ENCODE measurements at places on chromosomes 4 and X. TPM values are rescaled to one million over a fixed set of nuclear protein-coding genes. Genes with fewer than 3 reads are reported as not detected.

The CD38 gene
- 0.19 TPM for total RNA-seq

GRCh38 chrX:107454302-107454701 lies 4.8 kb downstream of the FRMPD3 start:
- peaks cover 42% of the 10 kb centered on the region for H3K27me3 ChIP-seq
- H3K36me3 ChIP-seq: no peaks in the 10 kb centered on the region
- DNase-seq: no peak

- H3K27ac ChIP-seq: no peak overlapping the region
- DNase-seq: no peak
- H3K4me3 ChIP-seq: no peak overlapping the region
Measured at GRCh38 chrX:130108647-130109428, 1.5 kb downstream of the ELF4 start.

DNA sequence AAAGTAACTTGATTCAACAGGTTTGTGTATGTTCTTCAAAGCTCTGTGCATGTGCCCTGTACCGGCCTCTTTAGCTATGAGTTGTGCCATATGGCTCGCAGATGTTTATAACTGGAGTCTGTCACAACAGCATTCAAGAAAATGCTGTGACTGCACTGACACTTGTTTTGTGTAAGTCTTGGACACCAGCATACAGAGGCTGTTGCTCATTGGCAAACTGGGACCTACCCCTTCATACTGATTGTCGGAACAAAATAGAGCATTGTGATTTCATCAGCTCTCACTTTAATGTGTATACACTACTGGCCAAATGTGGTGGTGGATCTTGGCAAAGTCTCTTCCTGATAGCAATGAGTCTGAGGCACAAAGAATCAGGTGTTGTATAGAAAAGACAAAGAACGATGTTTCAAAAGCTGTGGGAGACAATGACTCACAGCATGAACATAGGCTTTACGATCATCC lies 133.9 kb downstream of the EGF start:
- peaks cover 12% of the 10 kb centered on the region for H3K36me3 ChIP-seq
- H3K4me1 ChIP-seq: peaks cover 8% of the 10 kb centered on the region
- H3K27me3 ChIP-seq: no peaks in the 10 kb centered on the region
- no peak overlapping the region for H3K27ac ChIP-seq
- H3K4me3 ChIP-seq: no peak overlapping the region
- no peak for DNase-seq

The ITM2A gene
- 2.2 TPM for total RNA-seq

- peaks cover 19% of the 10 kb centered on the region for H3K4me1 ChIP-seq
- no peak for DNase-seq
- H3K4me3 ChIP-seq: peak overlapping the region; percentile 67
Measured at GRCh38 chr4:25161593-25161950, 1.3 kb upstream of the SEPSECS start.

The TMEM154 gene
- 3.0 TPM for total RNA-seq

Data from neural progenitor cell (in vitro differentiated cells).